WTC11 (cell line): ENCODE measurements at places on chromosomes 6 and 20.

GRCh38 chr20:24951536-24952083 lies 2.5 kb downstream of the CST7 start:
- DNase-seq: no peak

DNA sequence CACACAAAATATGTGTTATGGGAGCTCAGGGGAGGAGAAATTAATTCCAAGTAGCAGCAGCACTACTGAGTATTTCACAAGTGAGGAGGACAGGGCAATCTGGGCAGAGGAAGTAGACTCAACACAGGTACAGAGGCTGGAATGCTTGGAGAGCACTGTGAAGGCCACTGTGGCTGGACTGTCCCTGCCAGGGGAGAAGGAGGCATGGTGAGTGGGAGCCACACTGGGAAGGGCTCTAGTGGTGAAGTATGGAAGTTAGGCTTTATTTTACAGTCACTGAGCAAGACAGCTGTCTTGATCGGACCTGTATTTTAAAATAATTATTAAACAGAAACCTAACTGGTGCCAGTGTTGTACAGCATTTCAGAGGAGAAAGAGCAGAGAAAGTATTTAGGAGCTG lies 28.8 kb downstream of the FAM229B start:
- DNase-seq: peak; percentile 17

DNA sequence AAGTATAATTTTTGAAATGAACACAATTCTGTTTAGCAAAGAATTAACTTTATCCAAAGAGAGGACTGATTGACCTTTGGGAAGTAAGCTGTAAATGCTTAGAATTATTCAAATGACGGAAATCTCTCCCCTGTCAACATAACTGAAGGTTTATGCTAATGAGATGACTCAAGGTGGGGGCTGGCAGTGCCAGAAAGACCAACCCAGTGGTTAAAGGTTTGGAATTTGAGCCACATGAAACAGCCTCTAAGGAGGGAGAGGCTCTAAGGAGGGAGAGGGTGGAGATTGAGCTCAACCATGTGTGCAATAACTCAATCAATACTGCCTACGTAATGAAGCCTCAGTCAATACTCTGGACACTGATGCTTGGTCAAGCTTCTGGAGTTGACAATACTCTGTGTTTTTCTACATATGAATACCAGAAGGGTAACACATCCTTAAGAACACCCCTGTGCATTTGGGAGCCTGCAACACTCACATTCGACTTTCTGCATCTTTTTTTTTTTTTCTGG lies 123.4 kb upstream of the TENT5A start:
- no peak for DNase-seq

DNA sequence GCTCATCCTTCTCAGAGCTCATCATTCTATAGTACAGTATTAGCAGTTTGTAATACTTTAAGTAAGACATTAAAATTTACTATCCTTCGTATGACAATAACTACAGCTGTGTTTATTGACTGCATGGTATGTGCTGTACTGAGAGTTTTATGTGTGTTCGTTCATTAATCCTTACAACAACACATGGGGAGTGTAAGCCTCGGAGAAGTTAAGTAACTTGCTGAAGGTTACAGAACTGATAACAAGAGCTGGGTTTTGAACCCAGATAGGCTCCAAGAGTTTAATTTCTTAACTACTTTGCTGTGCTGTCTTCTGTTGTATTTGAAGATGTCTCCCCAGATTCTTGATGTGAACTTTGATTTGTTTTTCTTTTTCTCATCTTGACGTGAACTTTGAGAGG lies 23.7 kb downstream of the BRPF3 start:
- DNase-seq: no peak

DNA sequence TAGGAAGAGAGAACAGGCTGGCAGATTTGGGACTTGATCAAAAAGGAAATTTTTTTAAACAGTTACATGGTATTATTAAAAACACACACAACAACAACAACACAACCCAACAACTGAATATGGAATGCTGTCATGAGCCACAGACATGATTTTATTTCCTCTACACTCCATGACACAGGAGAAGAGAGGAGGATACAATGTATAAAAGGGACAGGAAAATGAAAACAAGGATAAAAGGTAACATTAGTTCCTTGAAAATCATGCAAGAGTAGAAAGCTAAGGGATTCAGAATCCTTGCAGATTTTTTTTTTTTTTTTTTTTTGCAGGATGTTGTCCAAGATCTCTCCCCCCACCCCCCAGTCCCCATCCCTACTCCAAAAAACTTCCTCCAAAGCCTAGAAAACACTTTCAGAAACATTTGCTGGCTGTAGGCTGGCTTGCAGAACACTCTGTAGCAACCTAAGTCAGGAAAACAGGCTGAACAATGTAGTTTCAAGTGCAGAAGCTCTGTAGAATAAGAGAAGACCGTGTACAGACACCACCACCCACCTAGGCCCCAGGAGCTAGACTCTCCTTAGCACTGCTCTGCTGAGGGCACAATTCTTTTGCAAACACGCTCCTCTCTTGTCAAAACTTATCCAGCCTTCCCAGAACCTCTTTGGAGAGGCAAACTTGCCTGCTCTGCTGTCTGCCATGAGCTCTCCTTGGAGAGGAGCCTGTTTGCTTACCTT lies 845 bp downstream of the ZMYND8 start:
- DNase-seq: no peak

GRCh38 chr6:158660333-158660754 lies 10.5 kb downstream of the SYTL3 start:
- DNase-seq: peak; percentile 52

GRCh38 chr6:159059141-159059540 lies 14.3 kb upstream of the TAGAP start:
- no peak for DNase-seq

DNA sequence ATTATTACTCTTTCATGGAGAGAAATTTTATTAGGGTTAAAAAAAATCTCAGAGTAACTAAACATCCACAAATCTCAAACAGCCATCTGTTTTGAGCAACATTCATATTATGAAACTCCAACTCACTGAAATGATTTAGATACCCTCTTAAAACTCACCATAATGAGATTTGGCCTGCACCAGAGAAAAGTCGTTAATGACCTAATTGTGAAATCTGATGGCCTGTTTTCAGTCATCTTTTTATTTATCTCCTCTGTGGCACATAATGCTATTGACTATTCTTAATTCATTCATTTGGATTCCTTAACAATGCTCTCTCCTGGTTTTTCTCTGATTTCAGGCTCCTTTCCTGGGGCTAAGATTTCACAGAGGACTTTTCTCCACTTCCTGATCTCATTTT lies 192.7 kb downstream of the RNF144B start:
- DNase-seq: no peak

DNA sequence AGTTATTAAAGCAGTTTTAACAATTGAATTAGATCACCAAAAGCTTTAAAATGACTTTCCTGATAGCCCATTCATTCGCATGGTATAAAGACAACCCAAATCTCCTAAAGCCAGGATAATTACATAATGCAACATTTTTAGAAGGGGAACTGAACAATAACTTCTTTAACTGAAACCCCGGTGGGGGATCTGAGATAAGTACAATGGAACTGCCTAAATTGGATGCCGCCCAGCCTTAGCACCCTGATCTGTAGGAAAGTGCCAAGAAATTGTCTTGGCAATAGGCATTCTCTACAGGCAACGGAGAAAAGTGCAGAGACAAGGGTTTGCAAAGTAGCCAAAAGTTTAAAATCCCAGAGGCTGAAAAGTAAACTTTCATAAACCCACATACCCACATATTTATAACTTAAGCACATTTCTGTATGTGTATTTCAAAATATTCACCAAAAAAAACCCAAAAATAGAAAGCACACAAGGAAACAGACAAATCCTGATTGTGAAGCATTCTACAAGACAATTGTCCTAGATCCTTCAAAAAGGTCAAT lies 98.8 kb upstream of the BEND6 start:
- DNase-seq: no peak

DNA sequence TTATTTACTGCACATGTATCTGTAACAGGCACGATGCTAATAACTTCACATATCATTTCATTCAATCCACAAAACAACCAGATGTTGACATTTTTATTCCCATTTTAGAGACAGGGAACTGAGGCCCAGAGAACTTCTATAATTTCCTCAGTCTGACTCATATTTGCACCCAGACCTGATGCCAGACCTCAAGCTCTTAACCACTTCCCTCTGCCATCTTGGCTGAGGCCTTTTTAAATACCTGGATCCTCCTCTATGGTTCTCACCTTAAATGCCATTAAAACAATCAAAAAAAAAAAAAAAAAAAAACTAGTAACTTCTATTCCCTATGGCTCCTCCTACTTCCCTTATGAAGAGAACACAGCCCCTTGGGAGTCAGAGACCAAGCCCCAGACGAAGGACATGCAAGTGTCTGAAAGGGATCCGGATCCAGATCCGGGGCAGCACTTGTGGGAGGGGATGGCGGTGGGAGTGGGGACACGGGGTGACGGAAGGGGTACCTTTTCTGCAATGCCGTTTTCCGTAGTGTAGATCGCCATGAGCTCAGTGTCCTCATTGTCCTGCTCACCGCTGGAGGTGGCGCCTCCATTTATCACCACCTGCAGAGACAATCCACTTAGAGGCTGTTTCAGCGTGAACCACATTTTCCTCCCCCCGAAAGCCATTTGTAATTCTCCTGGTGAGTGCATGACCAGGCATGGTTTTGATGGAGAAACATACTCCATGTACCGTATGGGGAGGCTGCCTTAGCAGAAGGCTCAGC lies 88.7 kb downstream of the SLC23A2 start:
- no peak for DNase-seq

GRCh38 chr6:40353197-40353966 lies 233.8 kb downstream of the LRFN2 start:
- DNase-seq: no peak

DNA sequence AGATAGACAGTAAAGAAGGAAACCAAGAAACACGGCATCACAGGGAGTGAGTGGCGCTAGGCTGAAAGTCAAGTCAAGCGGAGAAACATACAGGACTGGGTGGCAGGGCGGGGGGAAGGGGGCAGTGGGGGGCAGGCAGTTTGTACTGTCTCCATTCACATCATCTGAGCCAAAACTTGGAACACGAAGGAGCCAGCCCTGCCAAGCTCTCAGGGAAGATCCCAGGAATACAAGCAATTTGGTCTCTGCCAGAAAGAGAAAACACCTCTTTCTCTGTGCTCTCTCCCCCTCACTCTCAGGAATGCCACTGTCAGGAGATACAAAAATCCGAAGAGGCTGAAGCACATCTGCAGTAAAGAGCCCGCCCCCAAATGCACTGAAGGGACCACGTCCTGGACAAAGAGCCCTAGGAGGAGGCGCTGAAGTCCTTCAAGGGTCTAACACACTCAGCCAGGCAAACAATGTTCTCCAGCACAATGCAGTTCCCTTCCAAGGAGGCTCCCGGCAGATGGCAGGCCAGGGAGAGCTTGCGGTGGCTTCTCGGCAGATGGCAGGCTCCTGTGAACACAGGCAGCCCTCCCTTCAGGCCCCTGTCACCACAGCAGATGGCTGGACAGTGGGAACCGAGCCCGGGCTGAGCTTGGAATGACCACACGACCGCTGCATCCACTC lies 90.0 kb downstream of the ATP9A start:
- DNase-seq: no peak

- peak; percentile 21 for DNase-seq
These were observed 21.5 kb upstream of the HS3ST5 start for GRCh38 chr6:114364301-114364700.

DNA sequence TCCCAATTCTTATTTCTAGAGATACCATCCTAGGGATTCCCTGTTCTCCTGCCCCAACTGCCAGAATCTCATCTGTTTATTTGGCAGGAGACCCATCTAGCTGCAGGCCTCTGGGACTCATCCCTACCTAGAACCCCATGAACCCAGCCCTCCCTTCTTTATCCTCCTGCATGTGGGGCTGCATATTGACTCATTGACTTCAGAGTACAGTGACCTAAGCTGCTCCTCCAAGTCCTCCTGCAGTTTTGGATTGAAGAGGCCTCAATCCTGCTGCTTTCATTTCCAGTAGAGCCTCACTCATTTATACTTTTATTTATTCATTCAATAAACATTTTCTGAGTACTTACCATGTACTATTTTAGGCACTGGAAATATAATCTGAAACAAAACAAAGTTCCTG lies 11.6 kb downstream of the TMEM200A start:
- no peak for DNase-seq

DNA sequence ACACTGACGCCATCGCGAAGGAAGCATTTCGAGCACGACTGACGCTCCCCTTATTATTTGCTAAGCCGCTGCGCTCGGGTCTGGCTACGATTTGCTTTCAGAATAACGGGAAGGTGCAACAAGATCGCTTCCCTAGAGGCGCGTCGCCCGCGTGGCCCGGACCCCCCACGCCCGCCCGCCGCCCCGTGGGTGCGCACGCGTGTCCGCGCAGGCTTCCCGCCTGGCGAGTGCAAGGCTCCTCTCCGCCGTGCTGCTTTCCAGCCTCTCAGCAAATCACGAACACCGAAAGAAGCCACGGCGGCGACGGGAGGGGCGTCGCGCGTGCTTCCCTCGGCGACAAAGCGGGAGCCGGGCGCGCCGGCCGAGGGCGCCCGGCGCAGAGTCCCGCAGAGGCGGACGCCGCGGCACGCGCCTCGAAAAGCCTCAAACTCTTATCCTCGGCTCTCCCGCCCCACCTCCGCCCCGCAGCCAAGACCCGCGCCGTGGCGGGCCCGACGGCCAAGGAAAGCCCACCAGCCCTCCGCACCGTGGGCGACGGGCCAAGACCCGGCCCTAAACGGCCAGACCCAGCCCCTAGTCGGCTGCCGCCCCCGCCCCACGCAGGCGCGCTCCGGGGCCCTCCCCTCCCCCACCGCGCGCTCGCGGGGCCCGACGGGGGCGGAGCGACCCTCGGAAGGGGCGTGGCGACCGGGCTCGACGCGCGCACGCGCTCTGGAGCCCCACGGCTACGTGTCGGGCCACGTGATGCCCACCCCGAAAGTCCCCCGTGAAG lies 987 bp upstream of the QKI start:
- DNase-seq: peak; percentile 66

DNA sequence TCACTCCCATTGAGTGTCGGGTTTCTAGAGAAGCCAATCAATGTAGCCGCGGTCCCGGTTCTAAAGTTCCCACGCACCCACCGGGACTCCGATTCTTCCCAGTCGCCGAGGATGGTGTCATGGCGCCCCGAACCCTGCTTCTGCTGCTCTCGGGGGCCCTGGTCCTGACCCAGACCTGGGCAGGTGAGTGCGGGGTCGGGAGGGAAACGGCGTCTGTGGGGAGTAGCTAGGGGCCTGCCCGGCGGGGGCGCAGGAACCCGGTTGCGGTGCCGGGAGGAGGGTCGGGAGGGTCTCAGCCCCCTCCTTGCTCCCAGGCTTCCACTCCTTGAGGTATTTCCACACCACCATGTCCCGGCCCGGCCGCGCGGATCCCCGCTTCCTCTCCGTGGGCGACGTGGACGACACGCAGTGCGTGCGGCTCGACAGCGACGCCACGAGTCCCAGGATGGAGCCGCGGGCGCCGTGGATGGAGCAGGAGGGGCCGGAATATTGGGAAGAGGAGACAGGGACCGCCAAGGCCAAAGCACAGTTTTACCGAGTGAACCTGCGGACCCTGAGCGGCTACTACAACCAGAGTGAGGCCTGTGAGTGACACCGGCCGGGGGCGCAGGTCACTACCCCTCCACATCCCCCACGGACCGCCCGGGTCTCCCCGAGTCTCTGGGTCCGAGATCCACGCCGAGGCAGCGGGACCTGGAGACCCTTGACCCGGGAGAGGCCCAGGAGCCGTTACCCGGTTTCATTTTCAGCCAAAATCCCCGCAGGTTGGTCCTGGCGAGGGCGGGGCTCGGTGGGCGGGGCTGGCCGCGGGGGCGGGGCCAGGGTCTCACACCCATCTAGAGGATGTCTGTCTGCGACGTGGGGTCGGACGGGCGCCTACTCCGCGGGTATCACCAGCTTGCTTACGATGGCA lies 35.2 kb upstream of the HLA-G start:
- peak; percentile 63 for DNase-seq
